Mesenteric fat pad (tissue), 1 donor: ENCODE measurements at places on chromosomes 13 and 19. TPM values are rescaled to one million over a fixed set of nuclear protein-coding genes. Genes with fewer than 3 reads are reported as not detected.
A peak's percentile ranks its signal among the peaks of the same experiment; 100 is the strongest.

TLE6 gene
- 0.93 TPM for total RNA-seq

ZNF177 gene
- total RNA-seq = 0.48 TPM

SLC25A41 gene
- not detected for total RNA-seq

SELENOW gene
- 232 TPM for total RNA-seq

TTC9B gene
- total RNA-seq = not detected

TTYH1 gene
- not detected for total RNA-seq

RAB11B gene
- total RNA-seq = 100 TPM

PVR gene
- total RNA-seq = 30.3 TPM

KISS1R gene
- not detected for total RNA-seq

ZNF653 gene
- total RNA-seq = 8.6 TPM

PLPPR3 gene
- not detected for total RNA-seq

FFAR1 gene
- not detected for total RNA-seq

NCCRP1 gene
- total RNA-seq = not detected

NLRP11 gene
- total RNA-seq = not detected

DNA sequence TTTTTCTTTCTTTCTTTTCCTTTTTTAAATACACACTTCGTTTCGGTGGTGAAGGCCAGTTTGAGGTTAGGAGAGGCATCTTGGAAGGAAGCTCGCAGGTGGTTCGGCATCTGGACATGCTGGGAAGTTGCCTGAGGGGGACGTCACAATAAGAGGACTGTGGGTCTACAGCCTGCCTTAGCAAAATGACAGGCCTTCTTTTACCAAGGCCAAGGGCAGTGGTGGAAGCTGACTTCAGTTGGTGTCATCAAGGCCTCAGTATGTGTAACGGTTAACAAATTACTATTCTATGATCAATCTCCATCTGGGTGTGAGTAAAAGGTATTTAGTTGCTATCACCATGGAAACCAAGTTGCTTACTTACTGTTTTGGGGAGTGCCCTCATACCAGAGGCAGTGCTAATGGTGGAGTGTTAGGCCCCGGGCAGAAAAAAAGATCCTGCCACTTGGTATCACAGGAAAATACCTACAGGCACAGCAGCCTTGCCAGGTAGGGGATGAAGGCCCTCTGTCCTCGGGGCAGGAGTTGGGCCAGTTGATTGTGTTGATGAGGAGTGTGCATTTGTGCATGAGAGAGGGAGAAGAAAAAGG is 10.3 kb downstream of the ACTN4 start:
- no peak for DNase-seq

DNA sequence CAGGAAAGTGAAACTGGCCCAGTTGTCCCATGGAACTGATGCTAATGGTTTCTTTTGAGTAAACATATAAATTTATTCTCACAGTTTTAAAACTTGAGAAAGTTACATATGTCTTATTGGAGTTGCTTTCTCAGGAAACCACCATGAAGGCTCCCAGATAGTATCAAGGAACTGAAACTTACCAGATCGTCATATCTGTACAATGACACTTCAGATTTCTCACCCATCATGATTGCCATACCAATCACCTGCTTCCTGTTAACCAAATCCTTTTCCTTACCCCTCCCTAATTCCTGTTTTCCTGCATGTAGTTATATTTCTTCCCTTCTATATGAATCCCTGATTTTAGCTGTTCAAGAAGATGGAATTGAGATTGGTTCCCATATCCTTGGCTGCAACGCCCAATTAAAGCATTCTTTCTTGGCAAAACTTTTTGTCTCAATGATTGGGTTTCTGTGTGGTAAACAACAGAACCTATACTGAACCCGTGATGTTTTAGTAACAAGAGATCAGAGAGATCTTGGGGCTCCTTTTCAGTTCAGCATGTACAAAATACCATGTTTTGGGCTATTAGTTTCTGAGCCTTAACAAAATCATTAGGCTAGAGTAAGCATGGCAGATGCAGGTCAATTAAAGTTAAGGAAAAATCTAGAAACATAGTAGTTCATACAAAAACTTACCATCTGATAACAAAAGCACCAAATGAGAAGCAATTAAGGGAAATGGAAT is 781.3 kb upstream of the MIR17HG start:
- no peak for DNase-seq

DNA sequence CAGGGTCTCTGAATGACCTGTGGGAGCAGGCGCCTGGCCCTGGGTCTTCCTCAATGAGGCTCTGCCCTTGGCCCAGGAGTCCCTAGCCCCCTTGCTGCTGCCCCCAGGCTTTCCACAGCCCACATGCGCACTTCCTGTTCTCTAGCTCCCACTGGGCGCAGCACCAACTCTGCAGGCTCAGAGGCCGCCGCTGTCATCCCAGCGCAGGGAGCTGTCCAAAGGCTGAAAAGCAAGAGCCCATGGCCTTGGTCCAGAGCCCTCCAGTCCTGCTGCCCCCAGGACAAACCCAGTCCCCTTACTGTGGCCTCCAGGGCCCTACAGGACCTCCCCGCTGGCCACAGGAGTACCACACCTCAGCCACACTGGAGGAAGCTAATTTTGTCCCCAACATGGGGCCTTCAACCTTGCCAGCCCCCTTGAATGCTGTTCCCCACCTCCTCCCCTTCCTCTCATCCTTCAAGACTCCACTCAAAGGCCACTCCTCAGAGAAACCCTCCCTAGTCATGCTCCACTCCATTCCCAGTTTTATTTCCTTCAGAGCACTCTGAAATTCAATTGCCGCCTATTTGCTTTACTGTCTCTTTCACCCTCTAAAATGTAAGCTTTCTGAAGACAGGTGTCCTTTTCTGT is 8.0 kb upstream of the POU2F2 start:
- no peak for DNase-seq

- DNase-seq = no peak
Measured at GRCh38 chr19:28718909-28719308, 494.0 kb downstream of the UQCRFS1 start.

DNA sequence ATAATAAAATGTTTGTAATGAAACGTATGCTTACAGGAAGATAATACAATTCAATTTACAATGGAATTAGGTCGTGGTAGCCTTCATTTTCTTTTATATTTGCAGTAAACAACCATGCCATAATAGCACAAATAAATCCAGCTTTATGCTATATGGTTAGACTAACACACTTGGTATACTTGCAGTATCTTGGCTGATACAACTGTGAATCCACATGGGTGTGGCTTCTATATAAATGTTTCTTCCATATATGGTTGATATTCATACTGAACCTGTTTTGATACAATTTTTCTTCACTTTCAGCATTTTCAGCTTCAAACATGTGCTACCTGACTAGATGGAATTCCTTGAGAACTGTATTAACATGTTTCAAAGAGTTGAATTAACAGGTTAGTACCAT is 20.4 kb upstream of the SPRY2 start:
- DNase-seq = no peak

- no peak for DNase-seq
Measured at GRCh38 chr19:18440936-18441803, 3.2 kb upstream of the ISYNA1 start.

- no peak for DNase-seq
Measured at GRCh38 chr19:1066748-1067340, at the start of gene ARHGAP45. Gene ARHGAP45, plus strand, starts transcription at chr19:1067167. Its CDS starts 239 bp downstream, at chr19:1067406.

DNA sequence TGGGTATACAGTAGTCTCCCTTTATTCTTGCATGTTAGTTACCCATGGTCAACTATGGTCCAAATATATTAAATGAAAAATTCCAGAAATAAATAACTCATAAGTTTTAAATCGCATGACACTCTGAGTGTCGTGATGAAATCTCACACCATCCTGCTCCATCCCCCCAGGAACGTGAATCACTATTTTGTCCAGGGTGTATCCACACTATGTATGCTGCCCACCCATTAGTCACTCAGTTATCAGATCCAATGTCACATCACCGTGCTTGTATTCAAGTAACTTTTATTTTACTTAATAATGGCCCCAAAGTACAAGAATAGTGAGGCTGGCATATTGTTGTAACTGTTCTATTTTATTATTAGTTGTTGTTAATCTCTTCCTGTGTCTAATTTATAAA is 115.8 kb upstream of the SERP2 start:
- no peak for DNase-seq

DNA sequence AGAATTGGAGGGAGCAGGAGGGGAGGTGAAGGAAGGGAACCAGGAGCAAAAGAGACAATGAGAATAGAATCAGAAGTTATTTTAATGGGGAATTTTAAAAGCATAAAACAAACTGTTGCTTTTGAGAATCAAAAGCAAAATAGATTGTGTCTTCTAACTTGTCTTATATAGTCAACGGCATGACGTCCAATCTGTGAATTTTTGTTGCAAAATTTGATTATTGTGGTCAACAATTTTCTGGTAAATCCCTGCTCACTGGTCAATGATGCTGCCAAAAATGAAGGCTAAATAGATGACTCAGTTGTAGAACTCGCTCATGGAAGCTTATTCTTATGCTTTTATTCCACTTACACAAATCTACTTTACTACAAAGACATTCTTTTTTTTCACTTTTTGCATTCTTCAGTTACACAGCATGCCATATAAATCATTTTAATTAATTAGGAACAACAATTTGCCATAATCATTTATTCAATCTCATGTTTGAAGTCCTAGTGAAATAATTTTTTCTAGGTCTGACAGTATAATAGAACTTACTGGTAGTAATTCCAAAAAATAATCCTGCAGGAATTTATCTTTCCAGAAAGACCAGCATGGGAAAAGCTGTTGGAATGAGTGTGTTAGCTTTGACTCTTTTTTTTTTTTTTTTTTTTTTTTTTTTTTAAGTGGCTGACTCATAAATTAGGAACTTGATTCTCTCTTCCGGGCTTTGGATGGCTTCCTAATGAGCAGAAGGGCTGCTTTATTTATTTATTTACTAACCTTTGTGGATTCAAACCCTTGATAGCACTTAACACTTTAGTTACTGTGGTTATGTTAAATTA is 256.9 kb downstream of the SPRY2 start:
- DNase-seq = no peak

DNA sequence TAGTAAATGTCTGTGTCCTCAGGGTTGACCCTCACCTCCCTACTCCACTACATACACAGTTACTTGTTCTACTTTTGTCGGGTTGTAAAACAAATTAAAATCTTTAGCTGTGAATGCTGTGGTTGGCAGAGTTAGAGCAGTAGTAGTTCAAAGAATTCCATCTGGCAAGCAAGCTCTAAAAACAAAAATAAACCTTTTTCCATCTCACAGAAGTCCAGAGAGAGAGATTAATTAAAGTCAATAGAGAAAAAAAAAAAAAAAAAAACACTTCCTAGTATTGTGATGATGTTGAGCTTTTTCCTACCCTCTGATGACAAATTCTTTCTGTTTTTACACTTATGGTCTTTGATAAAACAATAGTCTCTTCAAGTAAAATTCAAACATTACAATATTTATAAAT is 338.4 kb downstream of the PCDH17 start:
- DNase-seq = no peak

DNA sequence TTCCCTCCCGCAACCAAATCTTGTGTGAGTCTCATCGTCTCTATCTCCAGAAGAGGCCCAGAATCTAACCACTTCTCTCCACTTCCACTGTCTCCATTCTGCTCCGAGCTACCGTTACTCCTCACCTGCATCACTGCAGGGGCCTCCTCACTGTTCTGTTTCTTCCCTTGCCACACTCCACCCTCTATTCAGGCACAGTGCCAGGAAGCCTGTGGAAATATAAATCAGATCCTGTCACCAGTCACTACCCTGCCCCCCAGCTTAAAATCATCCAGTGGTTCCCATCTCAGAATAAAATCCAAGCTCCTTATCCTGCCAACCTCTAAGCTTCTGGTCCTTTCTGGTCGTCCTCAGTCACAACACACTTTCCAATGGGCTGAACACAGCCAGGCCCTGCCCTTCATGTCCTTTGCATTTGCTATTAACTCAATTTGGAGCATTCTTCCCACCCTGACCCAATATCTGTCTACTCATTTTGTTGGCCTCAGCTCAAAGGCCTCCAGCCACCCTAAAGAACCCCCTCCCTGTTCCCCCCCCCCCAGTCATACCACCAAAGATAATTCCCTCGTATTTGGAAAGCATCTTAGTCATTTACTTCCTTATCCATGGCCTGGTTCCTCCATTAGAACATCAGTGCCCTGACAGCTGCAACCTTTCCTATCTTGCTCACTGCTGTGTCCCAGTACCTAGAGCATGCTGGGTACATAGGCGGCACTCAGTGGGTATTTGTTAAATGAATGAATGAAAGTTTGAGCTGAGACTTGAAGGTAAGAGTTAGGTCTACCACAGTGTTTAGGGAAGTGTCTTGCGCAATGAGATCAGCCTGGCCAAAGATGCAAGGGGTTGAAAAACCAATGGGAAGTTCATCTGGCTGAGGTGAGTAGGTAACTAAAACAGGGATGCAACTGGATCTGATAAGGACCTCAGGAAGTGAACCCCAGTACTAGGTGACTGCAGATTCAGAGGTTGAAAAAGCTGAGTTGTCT is 24.4 kb downstream of the ZNF175 start:
- DNase-seq = no peak

- DNase-seq = no peak
Measured at GRCh38 chr13:88592105-88592504, 920.9 kb downstream of the SLITRK5 start.

- no peak for DNase-seq
Measured at GRCh38 chr19:2354670-2355069, 5.4 kb upstream of the TMPRSS9 start.

- DNase-seq = peak; percentile 49
Measured at GRCh38 chr13:113919761-113920559, 53.9 kb downstream of the C13orf46 start.

- DNase-seq = no peak
Measured at GRCh38 chr13:44974056-44974793, 15.0 kb downstream of the NUFIP1 start.

DNA sequence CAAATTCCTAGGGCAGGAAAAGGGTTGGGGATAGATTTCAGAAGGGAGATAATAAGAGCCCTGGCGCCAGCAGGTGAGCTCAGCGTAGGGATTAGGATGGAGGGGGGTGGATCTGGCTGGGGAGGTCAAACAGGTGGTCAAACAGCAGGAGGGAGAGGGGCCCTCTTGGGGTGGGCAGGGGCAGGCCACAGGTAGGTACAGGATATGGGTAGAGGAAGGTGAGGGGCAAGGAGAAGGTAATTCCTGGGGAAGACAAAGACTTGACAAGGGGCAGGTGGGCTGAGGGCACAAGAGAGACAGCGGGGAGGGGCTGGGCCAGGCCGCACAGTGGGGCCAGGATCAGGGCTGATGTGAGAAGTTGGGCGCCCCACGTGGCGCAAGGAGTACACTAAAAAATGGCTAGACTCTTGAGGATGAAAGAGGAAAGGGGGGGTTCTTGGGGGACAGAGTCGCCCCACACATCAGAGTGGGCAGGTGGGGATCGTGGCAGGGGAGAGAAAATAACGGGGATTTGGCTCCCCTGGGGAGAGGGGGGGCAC is 713 bp downstream of the KRI1 start:
- DNase-seq = no peak

- DNase-seq = no peak
Measured at GRCh38 chr19:6740589-6741343, 1.3 kb downstream of the TRIP10 start.
